Astrocyte (in vitro differentiated cells and primary cell): ENCODE measurements at places on chromosomes 6 and 20.

DNA sequence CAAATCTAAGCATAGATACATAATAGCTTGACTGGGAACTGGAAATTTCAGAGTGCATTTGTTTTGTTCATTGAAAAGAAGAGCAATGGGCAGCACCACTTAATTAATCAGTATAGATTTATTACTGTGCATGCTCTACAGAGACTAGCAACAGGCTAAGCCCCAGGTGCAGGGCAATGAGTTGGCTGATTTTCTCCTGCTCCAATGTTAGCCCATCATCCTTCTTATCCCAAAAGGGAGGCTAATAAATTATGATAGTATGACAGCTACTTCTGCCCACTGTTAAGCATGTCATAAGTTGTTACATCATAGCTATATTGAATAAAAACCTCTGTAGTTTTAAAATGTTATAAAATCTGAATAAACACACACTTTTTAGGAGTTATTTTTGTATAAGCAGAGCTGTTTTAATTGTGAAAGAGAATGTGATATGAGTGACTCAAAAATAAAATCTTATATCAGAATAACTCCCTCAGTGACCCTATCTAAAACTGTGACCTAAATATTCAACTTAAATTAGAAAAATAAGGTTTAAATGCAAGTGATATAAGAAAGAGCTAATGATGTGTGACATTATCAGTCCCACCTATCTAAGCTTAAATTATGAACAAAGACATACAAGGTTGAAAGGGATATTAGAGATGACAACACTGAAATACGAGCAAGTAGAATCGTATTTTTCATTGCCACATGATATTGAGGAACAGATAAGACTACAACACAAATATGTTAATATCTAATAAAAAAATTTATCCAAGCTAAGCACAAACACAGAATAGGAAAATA lies 967.3 kb upstream of the ADGRB3 start:
- DNase-seq, result no peak

DNA sequence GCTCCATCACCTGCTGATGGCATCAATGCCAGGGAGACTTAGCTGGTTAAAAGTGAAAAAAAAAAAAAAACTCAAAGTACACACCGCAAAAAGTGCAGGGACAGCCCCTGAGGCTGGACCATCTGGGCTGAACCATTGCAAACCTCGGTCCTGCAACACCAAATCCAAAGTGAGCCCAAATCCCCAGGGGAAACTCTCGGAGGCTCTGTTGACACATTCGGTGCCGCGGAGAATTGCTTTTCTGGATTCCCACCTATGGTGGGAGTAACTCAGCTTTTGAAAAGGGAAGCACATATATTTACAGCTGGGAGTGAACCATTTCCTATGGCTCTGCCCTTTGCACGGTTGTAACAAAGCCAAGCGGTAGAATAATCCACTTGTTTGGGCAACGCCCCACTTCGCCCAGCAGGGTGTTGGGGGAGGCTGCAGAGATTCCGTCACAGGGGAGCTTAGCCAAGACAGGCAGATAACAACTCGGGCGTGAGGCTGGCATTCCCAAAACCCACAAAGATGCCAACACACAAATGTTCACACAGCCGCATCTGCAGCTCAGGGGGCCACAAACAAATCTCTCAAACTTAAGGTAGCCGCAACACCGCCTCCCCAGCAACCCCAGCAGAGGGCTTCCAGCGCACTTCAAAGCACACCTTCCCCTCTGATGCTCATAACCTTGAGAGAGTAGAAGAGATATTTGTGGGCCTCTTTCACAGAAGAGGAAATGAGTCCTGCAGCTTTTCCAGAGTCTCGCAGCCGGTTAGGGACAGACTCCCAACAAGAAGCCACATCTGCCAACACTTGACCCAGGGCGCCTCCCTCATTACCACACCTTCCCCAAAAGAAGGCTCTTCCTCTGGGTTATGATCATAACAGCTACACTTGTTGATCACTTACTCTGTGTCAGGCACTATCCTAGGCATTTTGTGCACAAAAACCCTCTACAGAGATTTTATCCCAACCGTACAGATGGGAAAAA lies 11.4 kb downstream of the ZC3H12D start:
- no peak for DNase-seq

DNA sequence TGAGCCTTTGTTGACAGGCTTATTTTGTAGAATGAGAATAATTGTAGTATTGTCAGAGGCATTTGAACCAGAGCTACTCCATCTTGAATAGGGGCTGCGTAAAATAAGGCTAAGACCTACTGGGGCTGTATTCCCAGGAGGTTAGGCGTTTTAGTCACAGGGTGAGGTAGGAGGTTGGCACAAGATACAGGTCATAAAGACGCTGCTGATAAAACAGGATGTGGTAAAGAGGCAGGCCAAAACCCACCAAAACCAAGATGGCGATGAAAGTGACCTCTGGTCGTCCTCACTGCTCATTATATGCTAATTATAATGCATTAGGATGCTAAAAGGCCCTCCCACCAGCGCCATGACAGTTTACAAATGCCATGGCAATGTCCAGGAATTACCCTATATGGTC lies 82.7 kb downstream of the PFDN4 start:
- no peak for DNase-seq

DNA sequence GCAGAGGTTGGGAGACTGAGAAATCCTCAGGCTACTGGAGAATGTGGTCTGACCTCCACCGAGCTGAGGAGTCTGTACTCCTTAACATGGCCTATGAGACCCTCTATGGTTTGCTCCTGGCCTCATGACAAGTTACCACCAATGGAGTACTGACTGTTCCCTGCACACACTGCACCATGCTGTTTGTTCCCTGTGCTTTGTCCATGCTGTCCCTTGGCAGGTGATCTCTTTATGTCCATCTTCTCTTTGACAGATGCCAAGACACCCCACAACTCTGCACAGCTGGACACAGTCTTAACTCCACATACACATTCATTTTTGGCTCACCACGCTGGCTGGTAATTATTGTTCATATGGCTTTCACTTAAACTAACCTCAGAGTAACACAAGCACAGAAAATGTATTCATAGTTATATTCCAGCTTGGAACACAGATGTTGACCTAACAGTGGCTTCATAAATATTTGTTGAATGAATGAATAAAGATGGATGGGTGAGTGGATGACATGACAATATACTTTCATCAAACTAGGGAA lies 258.0 kb downstream of the ATXN1 start:
- no peak for DNase-seq

- DNase-seq, result no peak
These were observed 47.3 kb downstream of the LY86 start for GRCh38 chr6:6635869-6636268.

DNA sequence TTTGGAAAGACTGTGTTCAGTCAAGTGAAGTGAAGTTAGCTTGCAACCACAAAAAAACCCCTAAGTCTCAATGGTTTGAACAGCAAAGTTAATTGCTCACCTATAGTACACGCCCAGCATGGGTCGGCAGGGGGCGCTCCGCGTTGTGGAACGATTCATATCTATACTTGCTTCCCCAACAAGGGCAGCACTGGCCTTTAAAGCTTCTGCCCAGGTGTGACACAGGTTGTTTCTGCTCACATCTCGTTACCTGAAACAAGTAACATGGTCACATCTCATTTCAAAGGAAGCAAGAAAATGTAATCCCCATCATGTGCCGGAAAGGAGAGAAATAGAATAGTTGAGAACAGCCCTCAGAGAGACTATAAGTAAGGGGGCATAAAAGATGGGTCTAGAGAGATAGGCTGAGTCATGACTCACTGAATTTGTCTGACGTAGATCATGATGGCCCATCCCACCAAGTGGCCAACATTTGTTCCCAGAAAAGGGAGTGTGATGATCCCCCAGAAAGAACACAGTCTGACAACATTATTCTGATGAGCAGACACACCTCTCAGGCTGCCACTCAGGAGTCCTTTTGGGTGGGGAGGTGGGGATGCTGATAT lies 29.0 kb downstream of the HNF4A start:
- no peak for DNase-seq

- DNase-seq, result peak; percentile 66
These were observed 40.5 kb upstream of the ZBTB24 start for GRCh38 chr6:109523478-109523877.

GRCh38 chr6:122098201-122098678 lies 301.2 kb upstream of the HSF2 start:
- peak; percentile 2 for DNase-seq

DNA sequence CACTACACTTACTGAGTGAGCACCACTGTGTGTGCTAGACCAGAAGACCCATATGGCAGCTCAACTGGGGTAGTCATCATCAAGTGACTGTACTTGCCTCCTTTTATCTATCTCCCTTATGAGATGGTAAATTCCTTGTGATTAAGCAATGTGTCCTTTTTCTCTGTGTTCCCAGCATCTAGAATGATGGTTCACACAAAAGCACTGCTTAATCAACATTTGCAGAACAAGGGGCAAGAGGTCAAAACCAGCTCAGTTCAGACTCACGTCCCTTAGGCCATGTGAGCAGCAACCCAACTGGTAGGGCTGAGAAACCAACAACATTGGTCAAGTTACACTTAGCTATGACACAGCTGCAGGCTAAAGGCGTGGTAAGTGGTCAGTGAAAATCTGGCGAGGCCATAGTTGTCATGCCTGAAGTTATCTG lies 10.0 kb downstream of the TRAM2 start:
- DNase-seq, result peak; percentile 91

GRCh38 chr6:15880262-15880973 lies 217.6 kb upstream of the DTNBP1 start:
- DNase-seq, result no peak

GRCh38 chr20:36309643-36310042 lies 3.5 kb downstream of the DLGAP4 start:
- no peak for DNase-seq

- no peak for DNase-seq
These were observed 7.2 kb downstream of the NCOA7 start for GRCh38 chr6:125797886-125798444.

- DNase-seq, result no peak
These were observed 187.2 kb downstream of the LRFN2 start for GRCh38 chr6:40399888-40400457.

GRCh38 chr20:42846784-42847490 lies 342.8 kb downstream of the PTPRT start:
- DNase-seq, result no peak

DNA sequence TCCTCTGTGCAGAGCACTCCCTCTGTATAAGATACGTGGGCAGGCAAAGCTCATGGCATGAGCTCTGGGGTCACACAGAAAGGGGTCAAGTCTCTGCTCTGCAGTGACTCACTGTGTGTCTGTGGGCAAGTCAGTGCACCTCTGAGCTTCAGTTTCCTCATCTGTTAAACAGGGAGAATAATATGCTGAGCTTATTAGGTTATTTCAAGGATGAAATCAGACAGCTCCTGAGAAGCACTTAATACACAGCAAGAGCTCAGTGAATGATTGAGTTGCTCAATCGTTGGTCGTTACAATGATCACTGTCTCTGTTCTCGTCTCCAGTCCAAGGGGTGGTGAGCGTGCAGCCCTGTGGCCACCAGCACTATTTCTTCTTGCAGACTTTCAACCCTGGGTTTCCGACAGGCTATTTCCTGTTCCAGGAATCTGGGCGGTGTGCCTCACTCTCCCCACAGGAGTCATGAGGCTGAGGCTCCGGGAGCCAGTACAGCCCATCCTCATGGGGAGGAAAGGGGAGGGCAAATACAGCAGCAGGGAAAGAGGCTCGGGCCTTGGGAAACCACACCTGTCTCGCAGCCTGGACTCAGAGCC lies 28.9 kb downstream of the KIAA1755 start:
- peak; percentile 59 for DNase-seq

- no peak for DNase-seq
These were observed 37.8 kb downstream of the SLX4IP start for GRCh38 chr20:10472871-10473270.

DNA sequence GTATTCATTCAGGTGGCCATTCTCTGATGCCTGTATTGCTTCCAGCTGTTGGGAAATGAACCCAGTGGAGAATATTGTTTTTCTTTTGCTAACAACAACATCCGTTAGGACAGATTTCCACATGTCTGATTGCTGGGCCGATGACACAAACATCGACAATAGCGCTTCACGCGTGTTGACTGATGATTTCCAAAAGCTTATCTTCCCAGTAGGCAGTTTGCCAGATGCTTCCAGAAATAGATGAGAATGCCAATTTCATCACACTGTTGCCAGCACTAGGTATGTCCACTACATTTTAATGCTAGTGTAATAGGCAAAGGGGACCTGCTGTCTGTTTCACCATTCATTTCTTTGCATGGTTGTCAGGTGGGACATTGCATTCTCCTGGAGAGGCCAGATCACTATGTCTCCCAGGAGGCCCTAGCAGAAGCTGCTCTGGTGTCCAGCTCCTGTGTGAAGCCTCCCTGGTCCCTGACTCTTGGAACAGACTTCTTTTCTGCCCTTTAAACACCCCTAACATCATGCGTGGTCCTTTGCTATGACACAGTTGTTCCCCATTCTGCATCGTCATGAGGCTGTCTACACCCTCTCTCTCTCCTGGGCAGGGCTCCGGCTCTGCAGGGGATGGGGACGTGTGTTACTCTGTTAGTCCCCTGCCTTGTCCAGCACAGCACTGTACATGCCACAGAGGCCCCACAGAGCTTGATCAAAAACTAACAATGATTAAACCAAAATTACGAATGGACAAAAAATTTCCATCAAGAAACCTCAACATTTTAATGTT lies 181.6 kb downstream of the CDH26 start:
- no peak for DNase-seq

DNA sequence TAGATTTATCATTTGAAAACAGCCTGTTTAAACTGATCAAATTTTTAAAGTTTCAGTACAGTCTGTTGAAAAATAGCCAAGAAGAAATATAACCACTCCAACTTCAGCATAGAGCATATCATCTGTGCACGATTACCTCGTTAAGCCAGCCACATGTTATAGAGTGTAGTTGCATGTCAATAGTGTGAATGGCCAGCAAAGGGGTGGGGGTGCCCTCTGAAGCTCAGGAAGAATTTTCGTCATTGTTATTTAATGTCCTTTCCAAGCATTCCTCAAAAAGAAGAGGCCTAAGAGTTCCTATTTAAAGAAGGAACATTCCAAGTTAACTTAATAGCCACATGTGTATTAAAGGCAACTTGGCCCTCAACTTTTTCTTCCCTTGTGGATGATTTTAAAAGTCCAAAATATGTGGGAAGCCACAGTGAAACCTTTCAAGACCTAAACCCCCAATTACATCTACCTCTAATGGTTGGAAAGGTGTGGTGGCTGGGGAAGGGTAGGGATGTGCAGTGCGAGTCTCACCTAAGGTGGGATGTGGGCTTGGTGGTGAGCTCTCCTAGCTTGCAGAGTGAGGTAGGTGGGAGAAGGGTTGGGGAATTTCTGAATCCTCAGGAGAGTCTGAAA lies 1.8 kb upstream of the CCN2 start:
- DNase-seq, result no peak

DNA sequence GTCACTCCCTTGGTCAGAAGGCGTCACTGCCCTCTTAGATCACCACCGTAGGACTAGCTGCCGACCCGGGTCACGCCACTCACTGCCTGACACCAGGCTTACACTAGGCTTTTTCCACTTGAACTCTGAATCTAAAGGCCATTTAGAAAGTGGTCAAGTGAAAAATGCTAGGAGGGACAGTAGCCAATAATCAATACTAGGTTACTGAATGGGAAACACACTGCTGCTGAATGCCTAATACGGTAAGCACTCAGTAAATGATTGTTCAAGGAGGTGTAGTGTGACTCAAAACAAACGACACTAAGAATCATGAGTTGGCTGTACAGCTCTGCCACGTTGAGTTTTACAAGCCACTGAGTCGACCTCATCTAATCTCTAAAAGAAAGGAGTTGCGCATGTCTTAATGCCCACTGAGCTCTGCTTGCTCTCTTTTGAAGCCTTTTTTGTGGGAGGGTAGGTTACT lies 760 bp upstream of the IBTK start:
- DNase-seq, result peak; percentile 77

GRCh38 chr6:3516092-3516491 lies 59.2 kb upstream of the SLC22A23 start:
- DNase-seq, result no peak
